Eye (tissue), 1 donor: ENCODE measurements at places on chromosomes 5 and 9.

DNA sequence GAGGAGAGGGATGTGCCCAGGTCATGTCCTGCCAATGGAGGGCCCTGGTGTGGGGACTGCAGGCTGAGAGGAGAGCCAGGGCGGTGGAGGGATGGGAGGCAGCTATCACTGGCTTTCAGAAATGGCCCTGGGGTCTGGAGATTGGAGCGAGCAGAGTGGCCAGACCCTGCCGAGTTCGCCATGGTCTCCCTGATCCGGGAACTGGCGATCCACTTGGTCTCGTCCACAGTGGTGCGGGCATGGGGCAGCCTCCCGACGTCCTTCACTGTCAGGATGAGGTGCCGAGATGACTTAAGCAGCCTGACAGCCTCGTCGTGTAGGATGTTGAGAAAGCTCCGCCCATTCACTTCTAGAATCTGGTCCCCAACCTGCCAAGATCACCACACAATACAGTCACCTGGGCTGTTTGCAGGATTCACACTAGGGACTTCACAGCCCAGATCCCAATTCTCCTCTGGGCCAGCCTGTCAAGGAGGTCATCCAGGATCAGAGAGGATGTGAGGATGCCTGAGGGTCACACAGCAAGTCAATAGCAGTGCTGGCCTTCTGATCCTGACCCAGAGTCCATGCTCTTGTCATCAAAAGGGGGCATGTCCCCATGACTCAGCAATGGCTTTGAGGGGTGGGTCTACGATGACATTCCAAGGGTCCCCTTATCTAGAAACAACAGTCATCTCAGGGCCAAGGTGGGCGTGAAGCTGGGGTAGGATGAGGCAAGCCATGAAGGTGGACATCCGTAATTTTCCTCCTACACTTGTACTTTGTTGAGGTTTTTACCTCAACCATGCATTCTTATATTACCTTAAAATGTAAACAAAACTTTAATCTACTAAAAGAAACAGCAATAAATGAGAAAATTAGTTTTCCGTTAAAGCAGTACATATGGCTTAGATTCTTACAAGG is 38.5 kb upstream of the AKNA start:
- DNase-seq: no peak

- peak; percentile 38 for DNase-seq
These were observed 23.0 kb upstream of the LHFPL2 start for GRCh38 chr5:78671609-78672008.

DNA sequence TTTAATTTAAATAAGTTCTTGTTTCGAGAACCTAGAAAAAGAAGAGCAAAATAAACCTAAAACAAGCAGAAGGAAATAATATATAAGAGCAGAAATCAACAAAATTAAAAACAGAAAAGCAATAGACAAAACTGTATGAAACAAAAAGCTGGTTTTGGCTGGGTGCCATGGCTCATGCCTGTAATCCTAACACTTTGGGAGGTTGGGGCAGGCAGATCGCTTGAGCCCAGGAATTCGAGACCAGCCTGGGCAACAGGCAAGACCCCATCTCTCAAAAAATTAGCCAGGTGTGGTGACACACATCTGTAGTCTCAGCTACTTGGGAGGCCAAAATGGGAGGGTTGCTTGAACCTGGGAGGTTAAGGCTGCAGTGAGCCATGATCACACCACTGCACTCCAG is 59.2 kb upstream of the OTP start:
- DNase-seq: no peak

- DNase-seq: no peak
These were observed 46.6 kb downstream of the EXD3 start for GRCh38 chr9:137376386-137376785.

- DNase-seq: no peak
These were observed 62.6 kb upstream of the CEMIP2 start for GRCh38 chr9:71830929-71831328.

DNA sequence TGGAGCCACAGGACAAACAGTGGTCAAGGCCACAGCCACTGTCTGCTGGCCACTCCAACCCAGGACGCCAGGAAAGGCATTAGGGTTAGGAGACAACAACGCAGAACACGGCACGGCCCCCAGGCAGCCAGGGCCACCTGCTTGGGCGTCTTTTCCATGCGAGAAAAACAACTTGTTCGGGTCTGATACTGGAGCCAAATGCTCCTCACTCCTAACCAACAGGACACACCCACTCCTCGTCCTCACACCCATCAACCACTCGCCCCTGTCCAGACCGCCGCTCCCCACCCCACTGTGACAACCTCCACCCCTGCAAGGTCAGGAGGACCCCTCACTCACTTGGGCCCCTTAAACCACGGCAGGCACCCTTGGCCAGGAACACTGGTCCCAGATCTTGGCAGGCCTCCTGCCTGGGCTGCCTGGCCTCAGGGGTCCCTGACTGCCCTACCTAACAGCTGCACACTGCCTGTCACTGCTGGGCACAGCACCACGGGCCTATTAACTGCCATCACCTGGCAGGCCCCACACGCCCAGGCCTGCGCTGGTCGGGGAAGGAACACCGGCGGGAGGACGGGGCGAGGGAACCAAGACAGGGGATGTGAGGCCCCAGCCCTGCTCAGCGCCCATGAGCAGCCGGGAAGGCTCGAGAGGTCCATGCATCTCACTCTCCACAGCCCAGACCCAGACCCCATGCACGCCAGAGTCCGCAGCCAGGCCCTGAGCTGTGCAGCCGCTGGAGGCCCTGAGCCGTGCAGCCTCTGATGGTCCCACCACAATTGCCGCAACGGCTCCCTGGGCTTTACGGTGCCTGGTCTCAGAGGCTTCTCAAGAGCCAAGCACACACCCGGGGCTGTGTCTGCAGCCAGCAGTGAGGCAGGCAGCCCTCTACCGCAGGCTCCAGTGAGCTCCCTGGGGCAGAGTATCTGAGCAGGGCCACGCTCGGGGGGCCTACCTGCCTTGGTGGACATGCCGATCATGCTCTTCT is 13.8 kb downstream of the CLPTM1L start:
- no peak for DNase-seq

- DNase-seq: no peak
These were observed 19.6 kb upstream of the TNC start for GRCh38 chr9:115137526-115137925.

DNA sequence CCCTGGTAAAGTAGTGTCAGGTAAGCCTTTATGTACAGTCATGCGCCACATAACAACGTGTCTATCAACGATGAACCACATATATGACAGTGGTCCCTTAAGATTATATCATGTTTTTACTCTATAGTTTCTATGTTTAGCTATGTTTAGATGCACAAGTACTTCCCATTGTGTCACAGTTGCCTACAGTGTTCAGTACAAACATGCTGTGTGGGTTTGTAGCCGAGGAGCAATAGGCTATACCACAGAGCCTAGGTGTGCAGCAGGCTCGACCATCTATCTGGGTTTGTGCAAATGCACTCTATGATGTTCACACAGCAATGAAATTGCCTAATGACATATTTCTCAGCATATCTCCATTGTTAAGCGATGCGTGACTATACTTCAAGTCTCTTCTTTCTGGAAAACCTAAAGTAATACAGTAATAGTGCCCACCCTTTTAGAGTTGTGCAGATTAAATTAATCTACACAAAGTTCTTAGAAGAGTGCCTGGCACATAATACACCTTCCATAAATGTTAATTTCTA is 295.9 kb downstream of the ARHGAP26 start:
- no peak for DNase-seq

- no peak for DNase-seq
These were observed 428.3 kb upstream of the CDH6 start for GRCh38 chr5:30765227-30765626.

GRCh38 chr5:6358434-6358820 is 19.9 kb downstream of the MED10 start:
- DNase-seq: no peak

DNA sequence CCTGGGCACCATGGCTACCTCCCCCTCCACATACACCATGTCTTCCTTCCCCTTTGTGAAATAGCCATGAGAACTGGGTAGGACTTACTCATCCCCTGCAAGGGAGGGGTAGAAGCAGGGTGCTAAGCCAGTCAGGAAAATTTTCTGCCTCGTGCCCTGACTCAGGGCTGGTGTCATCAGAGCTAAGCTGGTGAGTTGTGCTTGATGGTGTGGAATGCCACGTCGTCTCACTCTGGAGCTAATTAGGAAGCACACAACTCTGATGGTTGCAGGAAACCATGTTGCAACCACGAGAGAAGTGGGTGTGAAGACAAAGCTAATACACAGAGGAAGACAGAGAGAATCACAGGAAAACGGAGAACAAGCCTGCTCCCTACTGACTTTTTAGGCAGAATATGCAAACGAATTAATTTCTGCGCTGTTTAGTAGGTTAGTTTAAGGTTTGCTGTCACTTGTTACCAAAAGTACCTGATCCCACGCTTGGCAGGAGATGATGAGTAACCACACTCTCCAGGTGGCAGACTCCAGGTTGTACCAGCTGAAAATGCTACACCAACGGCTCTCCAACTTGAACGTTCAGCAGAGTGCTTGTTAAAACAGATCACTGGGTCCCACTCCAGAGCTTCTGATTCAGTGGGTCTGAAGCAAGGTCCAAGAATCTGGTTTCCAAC is 54.5 kb downstream of the STK10 start:
- DNase-seq: no peak

DNA sequence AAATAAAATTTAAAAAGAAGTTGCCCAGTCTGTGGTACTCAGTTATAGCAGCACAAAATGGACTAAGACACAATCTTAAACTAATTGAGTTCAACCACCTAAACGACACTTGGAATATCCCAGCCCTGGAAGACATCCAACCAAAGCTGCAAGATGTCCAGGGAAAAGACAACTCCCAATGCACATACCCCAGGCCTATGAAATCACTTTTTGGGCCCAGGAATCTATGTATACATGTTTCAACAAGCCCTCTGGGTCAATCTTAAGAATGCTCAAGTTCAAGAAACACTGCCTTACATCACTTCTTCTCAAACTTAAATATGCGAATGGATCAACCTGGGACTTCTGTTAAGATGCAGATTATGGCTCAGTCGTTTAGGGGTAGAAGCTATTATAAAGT is 148.6 kb downstream of the ELAVL2 start:
- no peak for DNase-seq

DNA sequence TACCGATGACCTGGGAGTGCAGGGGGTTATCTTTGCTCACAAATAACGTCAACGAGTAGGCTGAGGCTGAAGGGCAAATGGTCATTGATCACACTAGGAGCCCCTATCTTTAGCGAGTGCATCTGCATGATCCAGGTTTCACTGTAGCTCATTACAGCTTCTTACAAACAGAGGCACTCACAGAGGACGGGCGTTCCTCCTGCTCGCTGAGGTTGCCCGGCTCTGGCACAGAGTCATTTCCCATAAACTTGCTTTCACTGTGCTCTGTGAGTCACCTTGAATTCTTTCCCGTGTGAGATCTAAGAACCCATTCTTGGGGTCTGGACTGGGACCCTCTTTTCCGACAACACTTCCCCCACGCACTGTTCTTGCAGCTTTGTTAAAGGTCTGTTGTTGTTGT is 1.9 kb upstream of the PAEP start:
- no peak for DNase-seq

DNA sequence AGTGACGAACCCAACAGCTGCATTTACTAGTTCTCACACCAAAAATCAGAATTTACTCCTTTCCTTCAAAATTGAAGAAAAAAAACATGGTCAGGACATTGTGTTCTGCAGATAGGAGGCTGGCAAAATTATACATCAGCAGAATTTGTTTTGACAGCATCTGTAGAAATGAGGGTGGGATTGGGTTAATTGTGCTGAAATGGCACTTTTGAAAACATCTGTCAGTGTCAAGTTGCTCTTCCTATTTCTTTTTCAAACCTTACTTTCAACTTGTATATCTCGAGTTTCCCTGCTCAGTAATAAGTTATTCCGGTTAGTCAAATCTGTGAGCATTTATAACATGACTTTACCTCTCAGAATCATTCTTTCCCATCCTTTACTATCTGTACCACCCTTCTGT is 19.8 kb downstream of the WDR36 start:
- DNase-seq: no peak

- DNase-seq: no peak
These were observed 18.0 kb upstream of the GDA start for GRCh38 chr9:72131206-72131605.

DNA sequence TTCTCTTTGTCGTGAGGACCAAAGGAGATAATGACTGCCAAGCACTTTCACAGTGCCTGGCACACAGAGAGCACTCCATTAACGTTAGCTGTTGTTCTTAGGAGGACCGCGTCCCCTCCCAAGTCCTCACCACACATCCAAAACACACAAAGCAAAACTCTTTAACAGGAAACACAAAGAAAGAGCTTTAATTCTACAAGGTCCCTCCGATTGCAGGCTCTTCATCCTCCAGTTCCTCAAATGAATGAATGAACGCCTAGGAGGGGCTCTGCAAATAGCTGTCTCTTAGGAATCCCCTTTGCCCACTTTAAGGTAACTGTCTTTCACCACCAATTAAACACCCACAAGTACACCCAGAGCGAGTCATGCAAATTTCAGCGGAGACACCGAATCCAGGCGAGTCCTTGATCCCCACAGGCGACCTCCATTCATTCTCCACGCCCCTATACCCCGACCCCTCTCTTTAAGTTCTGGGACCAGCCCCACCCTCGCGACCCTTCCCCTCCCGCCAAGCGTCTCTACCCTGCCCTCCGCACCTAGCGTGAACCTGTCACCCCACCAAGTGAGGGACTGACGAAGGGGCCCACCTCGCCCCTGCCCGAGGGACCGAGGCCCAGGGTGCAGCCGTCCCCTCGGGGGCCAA is 644 bp downstream of the TSC1 start:
- no peak for DNase-seq

DNA sequence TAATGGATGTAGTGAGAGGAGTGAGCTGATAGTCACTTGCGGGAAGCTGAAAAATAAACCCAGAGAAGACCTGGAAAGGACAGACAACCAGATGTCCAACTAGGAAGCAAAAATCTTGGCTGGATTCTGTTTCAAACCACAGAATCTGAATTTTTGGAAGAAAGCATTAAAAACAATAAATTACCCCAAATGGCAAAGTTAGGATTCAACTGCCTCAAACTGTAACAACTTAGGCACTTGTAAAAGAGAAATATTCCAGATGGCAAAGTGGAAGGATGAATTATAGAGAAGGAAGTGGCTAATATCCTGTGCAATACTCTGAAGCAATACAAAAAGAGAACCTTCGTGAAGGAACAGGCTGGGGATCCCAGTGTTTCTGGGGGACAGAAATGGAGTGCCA is 46.8 kb upstream of the SLIT3 start:
- DNase-seq: no peak

- DNase-seq: no peak
These were observed 55.8 kb downstream of the PDCD1LG2 start for GRCh38 chr9:5566054-5566618.

- no peak for DNase-seq
These were observed 53.8 kb upstream of the KCNMB1 start for GRCh38 chr5:170442921-170443320.

GRCh38 chr5:10533226-10533625 is 30.6 kb upstream of the ANKRD33B start:
- peak; percentile 70 for DNase-seq
